ENCODE measurements at places on chromosomes 11 and 22.
A peak's percentile ranks its signal among the peaks of the same experiment; 100 is the strongest.

- no peak for DNase-seq
Measured at GRCh38 chr22:33427461-33427860, 369.3 kb upstream of the SYN3 start.

- no peak for DNase-seq
Measured at GRCh38 chr22:50704510-50705218, 32.0 kb downstream of the SHANK3 start.

- DNase-seq, result no peak
Measured at GRCh38 chr22:40043081-40043480, 48.3 kb downstream of the FAM83F start.

DNA sequence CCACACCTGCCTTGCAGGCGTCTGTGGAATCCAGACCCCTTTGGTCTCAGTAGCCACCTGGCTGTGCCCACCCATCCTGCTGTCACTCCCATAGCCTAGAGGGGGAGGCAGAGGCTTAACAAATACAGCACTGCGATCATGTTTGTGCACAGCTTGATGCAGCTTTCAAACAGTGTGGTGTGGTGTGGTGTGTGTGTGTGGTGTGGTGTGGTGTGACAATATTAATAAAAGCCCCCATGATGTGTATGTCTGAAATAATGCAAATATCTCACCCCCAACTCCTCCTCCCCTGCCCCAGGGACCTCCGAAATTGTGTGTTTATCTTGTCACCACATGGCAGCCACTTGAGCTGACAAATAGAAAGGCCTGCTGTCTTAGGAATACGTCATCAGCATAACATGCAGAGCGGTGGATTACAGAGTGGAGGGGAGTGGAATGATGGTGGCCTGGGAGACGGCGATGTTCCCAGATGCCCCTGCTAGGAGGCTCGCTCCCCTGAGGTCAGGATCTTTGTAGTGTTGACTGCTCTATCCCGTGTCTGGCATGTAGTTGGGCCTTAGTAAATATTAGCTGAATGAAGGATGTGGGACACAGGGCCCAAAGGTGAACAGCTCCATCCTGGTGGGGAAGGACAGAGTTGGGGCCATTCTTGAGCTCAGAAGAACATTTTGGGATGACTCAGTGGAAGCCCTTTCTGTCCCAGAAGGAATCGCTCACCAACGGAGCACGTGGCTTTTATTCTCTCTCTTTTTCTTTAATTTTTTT is 2.8 kb downstream of the PDXP start:
- DNase-seq, result no peak

DNA sequence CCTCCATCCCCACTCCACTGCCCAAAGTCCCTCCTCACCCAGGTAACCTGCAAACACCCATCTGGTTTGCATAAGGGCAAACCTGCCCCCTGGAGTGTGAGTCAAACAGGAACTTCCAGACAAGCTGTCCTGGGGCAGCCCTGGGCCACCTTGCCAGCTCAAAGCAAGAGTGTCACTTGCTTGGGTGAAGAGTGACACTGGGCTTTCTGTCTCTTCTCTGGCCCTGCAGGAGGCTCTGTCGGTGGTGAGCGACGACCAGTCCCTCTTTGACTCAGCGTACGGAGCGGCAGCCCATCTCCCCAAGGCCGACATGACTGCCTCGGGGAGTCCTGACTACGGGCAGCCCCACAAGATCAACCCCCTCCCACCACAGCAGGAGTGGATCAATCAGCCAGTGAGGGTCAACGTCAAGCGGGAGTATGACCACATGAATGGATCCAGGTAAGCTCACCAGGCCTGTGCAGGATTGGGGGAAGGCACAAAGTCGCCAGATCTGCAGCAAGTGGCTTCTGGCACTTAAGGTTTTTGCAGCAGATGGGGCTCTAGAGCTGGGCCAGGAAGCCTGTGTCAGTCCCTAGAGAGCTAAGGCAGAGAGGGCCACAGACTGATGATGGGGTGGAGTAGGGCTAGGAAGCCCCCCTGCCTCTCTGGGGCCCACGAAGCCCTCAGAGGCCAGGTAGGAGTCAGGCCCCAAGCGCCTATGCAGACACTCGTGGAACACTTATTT is 64.2 kb downstream of the FLI1 start:
- peak; percentile 47 for DNase-seq

DNA sequence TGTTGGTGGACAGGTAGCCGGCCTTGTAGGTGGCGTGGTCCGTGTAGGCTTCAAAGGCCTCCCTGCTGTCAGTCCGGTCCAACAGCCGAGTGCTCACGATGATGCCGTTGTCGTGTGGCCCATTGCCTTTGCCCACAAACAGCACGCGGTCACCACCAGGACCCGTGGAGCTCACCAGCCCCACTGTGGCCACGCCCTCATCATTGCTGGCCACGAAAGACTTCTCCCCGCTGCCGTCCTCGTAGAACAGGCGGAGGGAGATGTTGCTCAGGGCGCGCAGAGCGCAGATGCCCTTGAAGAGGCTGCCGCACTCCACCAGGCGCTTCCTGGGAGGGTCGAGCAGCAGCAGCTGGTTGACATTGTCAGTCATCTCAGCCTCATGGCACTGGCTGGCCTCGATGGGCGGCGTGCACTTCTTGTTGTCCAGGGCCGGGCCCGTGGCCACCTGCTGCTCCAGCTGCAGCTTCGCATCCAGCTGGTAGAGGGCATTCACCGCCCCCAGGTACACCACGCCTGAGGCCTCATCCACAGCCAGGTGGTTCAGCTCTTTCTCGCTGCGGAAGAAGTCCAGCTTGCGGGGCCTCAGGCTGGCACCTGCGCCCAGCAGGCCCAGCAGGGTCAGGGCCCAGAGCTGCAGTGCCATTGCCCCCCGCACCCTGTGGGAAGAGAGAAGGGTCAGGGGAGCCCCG is 17.4 kb downstream of the PLXNB2 start:
- DNase-seq, result no peak

DNA sequence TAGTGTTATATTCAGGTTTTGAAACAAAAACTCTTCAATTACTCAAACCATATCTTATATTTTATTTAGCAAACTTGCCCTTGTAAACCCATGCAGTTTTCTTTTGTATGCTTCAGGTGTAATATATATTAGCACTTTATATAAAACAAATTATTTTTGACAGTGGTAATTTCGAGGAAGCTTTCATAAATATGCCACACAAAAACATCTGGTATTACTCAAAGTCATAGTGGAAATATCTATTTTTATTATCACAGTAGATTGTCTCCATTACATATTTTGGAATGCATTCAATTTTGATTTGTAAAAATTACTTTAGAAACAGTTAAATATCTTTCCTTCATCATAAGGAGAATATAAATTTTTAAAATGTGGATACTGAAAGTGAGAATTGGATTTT is 89.1 kb upstream of the FIBIN start:
- no peak for DNase-seq

GRCh38 chr22:35661464-35661863 is 13.2 kb downstream of the APOL6 start:
- DNase-seq, result no peak

DNA sequence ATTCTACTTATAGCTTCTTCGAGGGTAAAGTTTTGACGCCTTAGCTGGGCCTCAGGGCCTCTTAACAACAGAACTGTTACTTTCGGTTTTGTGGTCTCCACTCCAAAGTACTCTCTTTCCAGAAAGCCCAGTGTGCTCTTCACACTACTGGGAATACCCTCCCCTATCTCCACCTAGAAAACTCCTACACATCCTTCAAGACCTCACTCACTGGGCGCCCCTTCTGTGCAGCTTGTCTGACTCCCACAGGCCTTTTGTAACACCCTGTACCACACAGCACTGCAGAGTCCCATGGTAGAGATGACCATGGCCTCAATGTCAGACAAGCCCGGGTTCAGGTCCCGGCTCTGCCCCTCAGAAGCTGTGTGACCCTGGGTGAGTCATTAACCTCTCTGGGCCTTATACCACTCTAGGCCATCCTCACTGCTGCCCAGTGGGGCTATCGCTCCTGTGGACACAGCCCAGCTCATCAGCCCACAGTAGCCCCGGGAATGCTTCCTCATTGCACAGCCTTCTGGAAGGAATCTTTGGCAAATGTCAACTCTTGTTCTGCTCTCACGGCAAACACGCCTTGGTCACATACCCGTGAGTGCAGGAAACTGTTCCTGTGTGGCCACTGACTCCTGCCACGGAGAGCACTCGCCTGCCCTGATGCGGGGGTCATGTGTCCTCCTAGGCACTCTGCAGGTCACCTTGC is 51.4 kb downstream of the SHISAL1 start:
- DNase-seq, result no peak

GRCh38 chr11:76714493-76714892 is 43.9 kb upstream of the LRRC32 start:
- no peak for DNase-seq

GRCh38 chr22:38868886-38869381 is 3.1 kb downstream of the CBX6 start:
- peak; percentile 84 for DNase-seq

DNA sequence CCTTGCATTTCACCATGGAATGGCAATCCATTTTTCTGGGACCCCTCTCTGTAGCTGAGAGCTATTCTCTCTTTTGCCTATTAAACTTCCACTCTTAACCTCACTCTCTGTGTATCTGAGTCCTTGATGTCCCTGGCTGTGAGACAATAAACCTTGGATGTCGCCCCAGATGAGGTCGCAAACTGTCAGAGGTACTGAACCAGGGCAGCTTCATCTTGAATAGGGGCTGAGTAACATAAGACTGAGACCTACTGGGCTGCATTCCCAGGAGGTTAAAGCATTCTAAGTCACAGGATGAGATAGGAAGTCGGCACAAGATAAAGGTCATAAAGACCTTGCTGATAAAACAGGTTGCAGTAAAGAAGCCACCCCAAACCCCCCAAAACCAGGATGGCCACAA is 68.0 kb downstream of the RSF1 start:
- no peak for DNase-seq

GRCh38 chr11:85517272-85517671 is 109.9 kb downstream of the DLG2 start:
- DNase-seq, result no peak

- DNase-seq, result no peak
Measured at GRCh38 chr22:32951076-32951806, 106.9 kb downstream of the SYN3 start.

DNA sequence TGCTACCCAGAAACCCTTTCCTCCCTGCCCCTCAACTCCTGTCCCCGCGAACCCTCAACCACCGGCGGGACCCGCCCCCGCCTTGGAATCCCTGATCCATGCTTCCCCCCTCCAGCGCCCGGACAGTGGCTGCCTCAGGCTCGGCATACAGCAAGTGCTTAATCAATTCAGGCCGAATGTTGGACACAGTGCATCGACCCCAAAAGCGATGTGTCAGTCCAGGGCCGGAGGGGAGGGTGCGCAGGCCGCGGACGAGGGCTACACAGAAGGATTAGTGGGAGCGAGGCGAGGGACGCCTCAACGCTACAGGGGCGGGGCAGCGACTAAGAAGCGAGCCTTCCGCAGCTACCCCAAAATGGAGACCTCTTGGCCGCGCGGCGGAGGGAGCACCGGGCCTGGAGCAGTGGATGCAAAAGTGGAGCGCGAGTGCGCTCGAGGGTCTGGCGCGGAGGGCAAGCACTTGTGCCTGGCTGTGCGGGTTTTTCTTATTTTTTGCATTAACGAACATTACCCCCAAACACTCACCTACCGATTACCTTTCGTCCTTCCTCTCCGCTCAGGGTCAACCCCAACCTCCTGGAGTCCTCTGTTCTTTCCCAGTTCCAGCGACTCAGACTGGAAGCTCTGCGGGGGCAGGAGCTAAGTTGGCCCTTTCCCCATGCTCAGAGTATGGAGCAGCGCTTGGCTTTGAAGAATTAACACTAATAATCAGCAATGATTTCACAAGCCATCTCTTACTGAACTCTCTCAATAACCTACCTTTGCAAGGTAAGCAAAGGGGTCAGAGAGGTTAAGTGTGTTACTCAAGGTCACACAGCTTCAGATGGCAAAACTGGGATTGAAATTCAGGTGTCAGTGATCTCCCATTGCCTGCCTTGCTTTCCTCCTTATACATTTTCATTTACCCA is 30.0 kb upstream of the WNT11 start:
- DNase-seq, result no peak

DNA sequence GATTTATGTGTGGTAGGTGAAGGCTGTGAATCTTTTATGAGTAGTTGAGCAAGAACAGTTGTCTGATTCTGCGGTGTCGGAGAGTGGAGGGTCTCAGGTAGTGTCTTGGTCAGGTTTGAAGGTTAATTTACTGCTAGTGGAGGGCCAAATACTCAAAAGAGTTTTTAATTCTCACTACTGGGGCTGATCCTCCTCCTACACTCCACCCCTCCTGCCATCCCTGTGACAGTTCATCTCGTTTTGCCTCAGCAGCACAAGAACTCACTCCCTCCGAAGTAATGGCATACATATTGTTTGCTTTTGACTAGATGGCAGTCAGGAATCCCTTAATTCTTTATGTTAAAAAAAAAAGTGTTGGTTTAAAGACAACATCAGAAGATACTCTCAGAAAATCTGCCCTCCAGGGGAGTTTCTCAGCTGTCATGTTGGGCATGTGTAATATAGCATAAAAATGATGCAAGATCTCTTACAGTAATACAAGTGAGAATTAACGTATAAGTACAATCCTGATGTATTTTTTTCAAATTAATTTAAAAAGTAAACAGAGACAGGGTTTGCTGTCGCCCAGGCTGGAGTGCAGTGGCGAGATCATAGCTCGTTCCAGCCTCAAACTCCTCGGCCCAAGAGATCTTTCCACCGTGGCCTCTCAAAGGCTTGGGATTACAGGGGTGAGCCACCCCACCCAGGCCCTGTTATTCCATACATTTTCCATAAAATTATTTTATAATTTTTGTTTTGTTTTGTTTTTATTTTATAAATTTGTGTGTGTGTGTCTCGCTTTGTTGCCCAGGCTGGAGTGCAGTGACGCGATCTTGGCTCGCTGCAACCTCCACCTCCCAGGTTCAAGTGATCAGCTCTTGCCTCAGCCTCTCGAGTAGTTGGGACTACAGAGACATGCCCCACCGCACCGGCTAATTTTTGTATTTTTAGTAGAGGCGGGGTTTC is 1.3 kb downstream of the FAR1 start:
- DNase-seq, result no peak

DNA sequence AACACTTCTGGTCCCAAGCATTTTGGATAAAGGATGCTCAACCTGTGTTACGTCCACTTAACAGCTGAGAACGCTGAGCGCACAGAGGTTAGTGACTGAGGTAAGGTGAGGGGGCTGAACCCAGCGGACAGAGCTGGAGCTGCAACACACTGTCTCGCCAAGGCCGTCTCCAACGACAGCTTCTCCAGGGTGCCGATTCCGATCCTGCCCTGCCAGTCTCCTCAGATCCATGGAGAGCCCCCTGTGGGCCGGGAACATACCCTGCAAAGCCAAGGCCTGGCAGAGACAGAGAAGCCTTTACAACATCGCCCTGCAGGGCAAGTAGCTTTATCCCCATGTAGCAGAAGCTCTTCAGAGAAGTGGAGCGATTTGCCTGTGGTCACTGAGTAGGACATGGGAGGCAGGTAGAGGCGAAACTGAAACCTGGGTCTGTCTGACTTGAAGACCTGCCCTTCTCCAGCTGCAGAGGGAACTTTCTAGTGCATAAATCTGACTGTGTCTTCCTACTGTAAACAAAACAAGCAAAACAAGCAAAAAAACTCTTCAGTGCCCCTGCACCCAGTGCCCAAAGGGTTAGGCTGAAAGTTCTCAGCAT is 72.8 kb downstream of the SCUBE1 start:
- DNase-seq, result no peak

GRCh38 chr11:125376856-125377255 is 119.2 kb downstream of the FEZ1 start:
- DNase-seq, result no peak

- no peak for DNase-seq
Measured at GRCh38 chr11:118834427-118835028, 43.6 kb upstream of the DDX6 start.

Measured in stimulated activated CD4-positive, alpha-beta T cell treated with anti-CD3 and anti-CD28 coated beads, TNF-alpha, amount 100 ng/mL, for 24 hours (primary cell).